ENCODE measurements at places on chromosomes 7 and 10.

DNA sequence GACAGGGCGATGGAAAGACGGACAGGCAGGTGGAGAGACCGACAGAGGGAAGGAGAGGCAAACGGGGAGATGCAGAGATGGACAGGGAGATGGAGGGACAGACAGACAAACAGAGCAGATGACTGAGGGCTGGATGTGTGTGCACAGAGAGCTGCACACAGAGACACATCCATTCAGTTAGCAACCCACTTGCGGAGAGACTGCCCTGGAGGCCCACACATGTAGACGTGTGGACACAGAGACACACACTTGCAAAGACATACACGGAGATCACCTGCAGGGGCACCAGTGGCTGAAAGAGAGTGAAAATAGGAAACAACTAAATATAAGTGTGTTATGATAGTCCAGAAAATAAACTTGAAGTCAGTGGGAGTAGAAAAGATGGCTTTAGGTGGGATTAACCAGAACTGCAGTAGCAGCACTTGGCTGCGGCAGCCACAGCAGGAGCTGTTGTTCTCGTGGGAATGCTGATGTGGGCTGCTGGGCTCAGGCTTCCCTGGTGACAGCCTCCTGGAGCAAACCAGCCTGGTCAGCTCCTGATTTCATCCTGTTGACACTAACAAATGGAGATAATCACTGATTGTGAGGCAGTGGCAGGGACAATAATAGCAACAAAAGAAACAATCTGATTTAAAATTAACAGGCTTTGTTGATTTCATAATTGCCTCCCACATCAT, 134.1 kb downstream of the CCNY start:
- no peak for DNase-seq

DNA sequence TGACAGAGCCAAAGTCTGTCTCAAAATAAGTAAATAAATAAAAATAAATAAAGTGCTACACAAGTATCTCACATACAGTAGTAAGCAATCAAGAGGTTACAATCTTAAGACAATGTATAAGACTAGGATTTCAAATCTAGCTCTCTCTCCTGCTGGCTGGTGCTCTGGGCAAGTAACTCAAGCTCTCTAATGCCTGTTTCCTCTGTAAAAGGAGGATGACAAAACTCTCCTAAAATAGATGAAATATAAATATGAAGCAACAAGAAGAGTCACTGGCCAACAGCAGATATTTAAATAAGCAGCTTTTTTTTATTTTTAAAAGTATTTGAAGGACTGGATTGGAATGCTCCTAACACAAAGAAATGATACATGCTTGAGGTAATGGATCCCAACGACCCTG, 7.2 kb downstream of the SFMBT2 start:
- no peak for DNase-seq

- DNase-seq: no peak
These were observed 266.0 kb downstream of the AUTS2 start for GRCh38 chr7:69864274-69864673.

GRCh38 chr7:13990984-13991790, 1.7 kb upstream of the ETV1 start:
- DNase-seq: peak; percentile 99

GRCh38 chr10:92789786-92790185, 58.5 kb upstream of the EXOC6 start:
- DNase-seq: no peak

DNA sequence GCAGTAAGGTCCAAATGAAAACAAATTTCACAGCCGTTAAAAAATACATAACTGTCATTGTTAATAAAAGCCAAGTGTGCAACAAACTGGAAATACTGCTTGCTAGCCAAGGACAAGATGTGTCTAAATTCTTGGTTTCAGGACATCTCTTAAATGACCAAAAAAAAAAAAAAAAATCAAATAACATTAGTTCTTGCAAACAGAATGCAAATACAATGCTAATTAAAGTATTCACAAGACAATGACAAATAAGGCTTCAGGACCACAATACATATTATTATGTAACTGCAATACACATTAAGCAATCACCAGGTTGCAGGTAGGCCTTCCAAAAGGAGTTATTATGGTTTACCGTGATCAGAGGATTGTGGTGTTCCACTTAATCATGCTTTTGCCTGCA, 3.6 kb downstream of the ARHGAP21 start:
- no peak for DNase-seq

GRCh38 chr10:62077330-62078015, 176.0 kb downstream of the ARID5B start:
- no peak for DNase-seq

DNA sequence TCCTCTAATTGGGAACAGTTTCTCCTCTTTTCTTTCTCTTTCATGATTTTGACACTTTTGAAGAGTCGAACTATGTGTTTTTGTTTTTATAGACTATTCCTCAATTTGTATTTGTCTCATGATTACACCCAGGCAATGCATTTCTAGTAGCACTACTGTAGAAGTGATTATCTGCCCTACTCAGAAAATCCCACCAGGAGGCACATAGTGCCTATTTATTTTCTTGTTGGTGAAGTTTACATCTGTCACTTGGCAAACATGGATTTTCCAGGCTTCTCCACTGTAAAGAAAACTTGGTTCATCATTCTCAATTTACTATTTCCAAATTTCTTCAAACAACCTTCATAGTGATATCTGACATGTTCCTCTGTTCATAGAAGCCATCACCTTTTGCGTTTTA, 893.9 kb downstream of the CCSER2 start:
- DNase-seq: no peak

DNA sequence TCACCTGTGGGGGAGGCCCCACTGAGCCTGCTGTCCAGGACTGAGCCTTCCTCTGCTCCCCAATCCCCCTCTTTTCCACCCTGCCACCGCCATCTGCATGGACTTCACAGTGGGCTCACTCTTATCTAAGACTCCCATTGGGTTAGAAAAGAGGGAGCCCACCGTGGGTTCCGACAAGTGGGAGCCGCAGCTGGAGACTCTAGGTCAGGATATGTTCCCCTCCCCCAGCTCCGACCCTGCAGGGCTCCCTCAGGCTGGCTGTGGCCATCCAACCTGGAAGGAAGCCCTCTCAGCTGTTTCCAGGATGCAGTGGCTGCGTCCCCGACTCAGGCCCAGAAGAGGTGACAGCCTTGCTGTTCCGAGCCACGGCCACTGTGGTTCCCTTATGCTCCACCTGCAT, 4.8 kb downstream of the WDR86 start:
- DNase-seq: peak; percentile 19

Measured in H9 (cell line).